HuH-7 (cell line): ENCODE measurements at places on chromosomes 3 and 15.

GRCh38 chr3:152547153-152547552 lies 278.4 kb downstream of the MBNL1 start:
- no peak for DNase-seq

DNA sequence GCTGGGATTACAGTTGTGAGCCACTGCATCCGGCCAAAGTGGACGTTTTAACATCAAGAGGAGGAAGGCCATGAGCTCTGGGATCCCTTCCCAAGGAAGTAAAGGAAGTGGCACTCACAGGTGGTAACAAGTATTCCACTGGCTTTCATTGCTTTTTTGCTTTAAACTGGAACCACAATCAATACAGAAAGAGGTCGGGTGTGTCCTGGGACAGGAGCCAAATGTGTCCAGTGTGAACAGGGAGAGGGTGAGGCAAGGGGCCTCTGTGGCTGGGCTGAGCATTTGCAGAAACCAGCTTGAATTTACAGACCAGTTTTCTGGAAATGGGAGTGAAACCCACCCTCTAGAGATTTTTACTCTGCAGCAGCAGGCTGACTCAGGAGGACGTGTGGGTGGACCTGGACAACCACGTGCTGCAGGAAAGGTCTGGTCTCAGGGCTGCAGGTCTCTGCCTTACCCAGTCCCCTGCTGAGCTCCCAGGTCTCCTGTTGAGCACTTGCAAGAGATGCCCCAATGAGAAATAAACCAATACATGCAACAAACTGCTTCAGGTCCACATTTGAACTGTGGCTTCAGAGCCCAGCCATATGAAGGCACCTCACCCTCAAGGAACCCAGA lies 42.8 kb upstream of the TMEM115 start:
- no peak for DNase-seq

DNA sequence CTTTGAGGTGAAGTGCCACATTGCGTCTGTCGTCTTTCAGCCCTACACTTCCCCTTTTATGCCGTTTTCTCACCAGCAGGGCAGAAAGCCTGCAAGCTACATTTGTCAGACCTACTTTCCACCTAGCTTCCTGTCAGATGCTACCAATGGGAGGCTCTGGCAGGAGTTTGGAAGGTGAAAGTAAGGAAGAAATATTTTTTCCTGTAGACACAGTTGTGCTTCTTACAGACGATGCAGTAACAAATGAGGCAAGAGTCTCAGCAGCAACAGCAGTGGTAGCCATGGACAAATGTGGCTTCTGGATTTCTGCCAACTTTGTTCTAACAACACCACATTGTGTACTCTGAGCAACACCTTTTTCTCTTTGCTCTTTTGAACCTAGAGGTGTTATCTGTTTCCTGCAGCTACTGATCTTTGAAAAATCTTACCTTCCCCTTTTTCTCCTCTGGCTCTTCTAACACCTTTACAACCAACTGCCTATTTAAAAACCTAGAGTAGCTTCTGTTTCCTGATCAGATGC lies 70.6 kb upstream of the STT3B start:
- peak; percentile 42 for DNase-seq

DNA sequence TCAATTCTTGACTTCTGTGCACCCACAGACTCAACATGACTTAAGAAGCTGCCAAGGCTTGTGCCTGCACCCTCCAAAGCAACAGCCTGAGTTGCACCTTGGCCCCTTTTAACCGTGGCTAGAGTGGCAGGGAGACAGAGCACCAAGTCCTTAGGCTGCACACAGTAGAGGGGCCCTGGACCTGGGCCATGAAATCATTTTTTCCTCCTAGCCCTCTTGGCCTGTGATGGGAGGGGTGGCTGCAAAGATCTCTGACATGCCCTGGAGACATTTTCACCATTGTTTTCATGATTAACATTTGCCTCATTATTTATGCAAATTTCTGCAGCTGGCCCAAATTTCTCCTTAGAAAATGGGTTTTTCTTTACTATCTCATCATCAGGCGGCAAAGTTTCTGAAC lies 836.8 kb downstream of the ZPLD1 start:
- no peak for DNase-seq

- DNase-seq: no peak
Measured at GRCh38 chr15:63054281-63054683, 11.7 kb downstream of the TPM1 start.

- DNase-seq: no peak
Measured at GRCh38 chr15:94586099-94586498, 354.7 kb downstream of the MCTP2 start.
